ENCODE measurements at places on chromosomes 16 and 17.
A peak's percentile ranks its signal among the peaks of the same experiment; 100 is the strongest.

DNA sequence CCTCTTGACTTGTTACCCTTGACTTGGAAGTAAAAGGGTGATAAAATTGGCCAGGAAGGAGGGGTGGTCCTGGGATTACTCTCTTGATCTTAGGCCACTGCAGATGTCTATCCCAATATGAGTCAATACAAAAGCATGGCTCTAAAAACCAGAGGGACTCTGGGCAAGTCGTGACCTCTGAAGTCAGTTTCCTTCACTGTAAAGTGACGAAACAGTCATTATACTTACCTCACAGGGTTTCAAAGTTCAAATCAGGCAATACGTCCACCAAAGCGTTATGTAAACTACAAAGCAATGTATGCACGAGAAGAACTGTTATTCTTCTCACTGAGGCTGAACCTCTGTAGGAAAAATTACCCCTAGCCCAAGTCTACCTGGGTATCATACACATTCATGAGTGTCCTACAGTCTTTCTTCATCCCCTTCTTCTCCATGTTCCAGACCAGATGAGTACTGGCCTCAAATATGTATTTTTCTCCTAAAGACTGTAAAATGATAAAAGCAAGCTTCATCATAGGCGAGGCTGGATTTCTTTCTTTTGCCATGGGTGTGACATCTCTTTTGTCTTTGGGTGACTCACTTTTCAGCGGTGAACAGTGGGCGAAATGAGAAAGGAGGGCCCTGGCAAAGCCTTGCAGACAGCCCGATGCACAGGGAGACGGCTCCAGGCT lies 34.5 kb upstream of the CLEC18B start:
- no peak for DNase-seq

GRCh38 chr16:80389338-80389737 lies 151.5 kb upstream of the DYNLRB2 start:
- DNase-seq = no peak

GRCh38 chr16:51327001-51327400 lies 175.9 kb upstream of the SALL1 start:
- no peak for DNase-seq

- DNase-seq = peak; percentile 93
Observed at GRCh38 chr16:13957197-13958078, 37.5 kb downstream of the ERCC4 start.

DNA sequence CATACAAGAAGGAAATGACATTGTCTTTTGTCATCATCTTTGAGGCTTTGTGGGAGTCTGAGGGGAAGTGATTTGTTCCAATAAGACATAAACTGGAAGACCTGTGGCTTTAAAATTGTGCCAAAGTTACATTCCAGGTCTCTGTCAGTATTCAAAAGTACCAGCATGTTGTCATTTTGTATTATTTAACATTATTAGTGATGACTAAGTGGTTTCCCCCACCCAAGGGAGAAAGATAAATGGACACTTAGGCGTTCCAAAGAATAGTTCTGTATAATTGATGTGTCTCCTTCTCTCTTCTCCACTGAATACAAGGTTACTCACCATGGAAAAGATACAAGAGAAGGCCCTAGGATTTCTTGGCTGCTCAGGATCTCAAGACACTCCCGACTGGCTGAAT lies 3.8 kb downstream of the CFAP97D1 start:
- no peak for DNase-seq

- no peak for DNase-seq
Observed at GRCh38 chr16:84045001-84045817, 2.6 kb upstream of the SLC38A8 start.

DNA sequence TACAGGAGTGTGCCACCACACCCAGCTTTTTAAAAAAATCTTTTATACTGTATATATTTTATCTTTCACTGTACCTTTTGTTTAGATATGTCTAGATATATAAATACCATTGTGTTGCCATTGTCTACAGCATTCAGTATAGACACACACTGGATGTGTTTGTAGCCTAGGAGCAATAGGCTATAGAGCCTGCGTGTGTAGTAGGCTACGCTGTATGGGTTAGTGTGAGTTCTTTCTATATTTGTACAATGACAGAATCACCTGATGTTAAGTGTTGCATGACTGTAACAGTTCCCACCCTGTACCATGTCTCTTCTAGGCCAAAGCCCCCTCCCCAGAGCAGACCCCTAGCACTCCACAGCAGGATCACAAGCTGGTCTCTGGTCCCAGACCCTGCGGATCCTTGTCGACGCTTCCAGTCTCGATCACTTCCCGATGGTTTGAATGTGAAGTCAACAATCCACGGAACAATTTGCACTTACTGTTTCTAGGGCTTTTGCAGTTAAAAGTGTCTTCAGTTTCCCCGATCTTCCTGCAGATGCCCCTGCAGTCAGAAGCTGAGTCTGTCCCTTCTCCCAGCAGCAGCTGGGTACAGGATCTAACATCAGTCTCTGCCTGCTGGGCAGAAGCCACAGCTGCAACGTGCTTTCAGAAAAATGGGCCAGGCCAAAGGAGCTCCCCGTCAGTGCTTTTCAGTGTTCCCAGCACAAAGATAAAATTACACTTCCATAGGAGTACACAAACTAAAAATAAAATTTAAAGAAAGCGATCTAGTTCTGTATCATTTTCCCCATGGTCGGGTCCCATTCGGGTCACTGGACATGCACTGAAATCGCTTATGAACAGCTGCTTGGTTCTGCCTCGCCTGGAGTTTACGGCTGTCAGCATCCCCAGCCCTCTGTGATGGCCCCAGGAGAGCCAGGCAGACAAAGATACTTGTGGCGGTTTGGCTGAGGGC lies 35.4 kb downstream of the ADAM11 start:
- peak; percentile 20 for DNase-seq

DNA sequence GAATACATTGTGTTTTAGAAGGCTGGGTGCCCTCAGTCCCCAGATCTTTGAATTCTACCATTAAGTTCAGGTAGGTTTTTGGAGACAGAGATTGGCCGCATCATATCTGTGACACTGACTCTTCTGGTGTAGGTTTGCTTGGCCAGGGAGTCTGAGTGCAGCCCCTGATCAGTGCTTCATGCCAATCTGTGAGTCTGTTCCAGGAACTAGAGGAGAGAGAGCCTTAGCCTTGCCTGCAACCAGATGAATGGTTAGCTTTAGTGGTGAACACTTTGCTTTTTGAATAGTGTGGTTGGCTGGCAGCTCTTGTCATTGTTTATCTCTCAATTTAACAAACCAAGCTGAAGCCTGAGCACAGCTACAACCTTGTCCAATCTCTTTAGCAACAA lies 87.8 kb downstream of the PLXDC1 start:
- no peak for DNase-seq

GRCh38 chr17:34012709-34013375 lies 242.2 kb upstream of the CCL2 start:
- no peak for DNase-seq

DNA sequence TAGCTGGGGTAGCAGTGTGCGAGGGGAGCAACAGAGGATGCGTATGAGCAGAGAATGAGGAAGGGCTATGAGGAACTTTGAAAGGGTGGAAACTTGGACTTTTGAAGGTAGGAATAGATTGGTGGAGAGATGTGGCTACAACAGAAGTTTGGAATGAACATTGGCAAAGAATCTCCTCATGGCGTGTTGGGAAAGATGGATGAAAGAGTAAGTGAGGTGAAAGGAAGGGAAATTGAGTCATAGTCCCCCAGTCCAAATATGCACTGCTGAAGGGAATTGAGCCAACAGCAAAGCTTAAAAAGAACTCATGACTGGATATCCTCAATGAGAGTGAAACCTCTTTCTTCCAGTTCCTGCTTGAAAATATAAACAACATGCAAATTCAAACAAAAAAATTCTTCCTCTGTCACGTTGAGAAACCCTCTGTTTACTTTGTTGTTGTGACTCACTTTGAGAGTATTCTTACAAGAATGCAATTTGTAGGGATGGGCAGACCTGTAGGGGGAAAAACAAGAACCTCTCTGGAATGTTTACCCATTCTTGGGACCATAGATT lies 313.2 kb upstream of the KCNJ16 start:
- peak; percentile 14 for DNase-seq

GRCh38 chr17:6303664-6304063 lies 131.3 kb downstream of the AIPL1 start:
- peak; percentile 64 for DNase-seq

DNA sequence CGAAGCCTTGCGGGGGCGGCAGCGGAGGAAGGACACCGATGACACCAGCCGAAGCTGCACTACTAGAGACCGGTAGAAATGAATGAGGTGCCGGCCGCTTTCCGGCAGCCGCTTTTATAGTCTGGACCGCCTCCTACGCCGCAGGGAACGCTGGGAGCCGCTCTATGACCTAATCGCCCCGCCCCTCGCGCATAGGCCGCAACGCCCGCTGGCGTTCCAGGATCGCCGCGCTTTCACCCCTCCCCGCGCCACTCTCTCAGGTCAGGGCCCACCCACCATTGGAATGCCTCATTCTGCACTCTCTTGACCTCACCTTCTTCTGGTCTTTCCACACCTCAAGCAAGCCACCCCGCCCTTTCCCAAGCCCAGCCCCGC lies at the start of gene DDX5:
DDX5 (minus strand) TSS at position 89 of the 375 bp plus-strand sequence. CDS start 170 bp downstream, outside the sequence.
- peak; percentile 98 for DNase-seq

DNA sequence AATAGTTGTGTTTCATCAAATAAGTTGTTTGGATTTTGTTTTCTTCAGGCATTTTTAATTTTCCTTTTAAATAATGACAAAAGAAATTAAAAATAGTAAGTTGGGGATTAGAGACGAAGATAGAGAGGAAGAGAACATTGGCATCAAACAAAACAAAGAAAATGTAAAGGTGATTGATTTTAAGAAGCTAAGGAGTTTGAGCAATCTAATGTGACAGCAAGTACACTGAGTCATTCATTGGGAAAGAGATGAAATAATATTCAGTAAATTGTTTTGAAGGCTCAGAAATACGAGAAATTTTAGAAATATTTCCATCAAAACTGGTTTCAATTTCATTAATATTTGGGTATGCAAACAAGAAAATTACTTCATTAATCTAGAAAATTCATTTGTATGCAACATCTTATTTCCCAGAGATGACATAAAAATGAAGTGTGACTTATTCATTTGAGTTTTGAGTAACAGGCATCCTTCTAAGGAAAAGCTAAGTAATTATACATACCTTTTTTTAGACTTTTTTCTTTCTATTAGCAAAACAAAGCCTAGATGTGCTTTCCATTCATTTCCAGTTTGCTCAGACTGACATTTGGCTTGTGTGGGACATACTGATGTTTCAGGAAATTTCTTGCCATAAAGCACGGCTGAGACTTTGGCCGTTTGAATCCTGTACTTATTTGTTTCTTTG lies 66.7 kb downstream of the COX10 start:
- DNase-seq = no peak

GRCh38 chr16:8108991-8109509 lies 481.3 kb downstream of the TMEM114 start:
- no peak for DNase-seq

- no peak for DNase-seq
Observed at GRCh38 chr17:9814337-9814945, 7.4 kb downstream of the GSG1L2 start.

DNA sequence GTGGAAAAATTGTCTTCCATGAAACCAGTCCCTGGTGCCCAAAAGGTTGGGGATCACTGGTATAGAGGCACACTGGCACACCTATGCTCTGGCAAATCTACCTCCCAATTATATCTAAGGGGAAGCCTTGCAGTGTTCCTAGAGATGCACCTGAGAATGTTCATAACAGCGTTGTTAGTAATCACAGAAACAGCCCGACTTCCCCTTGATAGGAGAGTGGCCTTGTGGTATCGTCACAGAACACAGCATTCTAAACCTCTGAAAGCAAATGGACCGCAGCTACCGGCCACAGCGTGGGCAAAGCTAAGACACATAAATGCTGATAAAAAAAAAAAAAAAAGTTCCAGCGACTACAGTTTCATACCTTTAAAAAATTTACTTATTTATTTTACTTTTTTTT lies 39.1 kb upstream of the ADGRG1 start:
- no peak for DNase-seq

- no peak for DNase-seq
Observed at GRCh38 chr17:42832213-42832933, 824 bp upstream of the PSME3 start.

DNA sequence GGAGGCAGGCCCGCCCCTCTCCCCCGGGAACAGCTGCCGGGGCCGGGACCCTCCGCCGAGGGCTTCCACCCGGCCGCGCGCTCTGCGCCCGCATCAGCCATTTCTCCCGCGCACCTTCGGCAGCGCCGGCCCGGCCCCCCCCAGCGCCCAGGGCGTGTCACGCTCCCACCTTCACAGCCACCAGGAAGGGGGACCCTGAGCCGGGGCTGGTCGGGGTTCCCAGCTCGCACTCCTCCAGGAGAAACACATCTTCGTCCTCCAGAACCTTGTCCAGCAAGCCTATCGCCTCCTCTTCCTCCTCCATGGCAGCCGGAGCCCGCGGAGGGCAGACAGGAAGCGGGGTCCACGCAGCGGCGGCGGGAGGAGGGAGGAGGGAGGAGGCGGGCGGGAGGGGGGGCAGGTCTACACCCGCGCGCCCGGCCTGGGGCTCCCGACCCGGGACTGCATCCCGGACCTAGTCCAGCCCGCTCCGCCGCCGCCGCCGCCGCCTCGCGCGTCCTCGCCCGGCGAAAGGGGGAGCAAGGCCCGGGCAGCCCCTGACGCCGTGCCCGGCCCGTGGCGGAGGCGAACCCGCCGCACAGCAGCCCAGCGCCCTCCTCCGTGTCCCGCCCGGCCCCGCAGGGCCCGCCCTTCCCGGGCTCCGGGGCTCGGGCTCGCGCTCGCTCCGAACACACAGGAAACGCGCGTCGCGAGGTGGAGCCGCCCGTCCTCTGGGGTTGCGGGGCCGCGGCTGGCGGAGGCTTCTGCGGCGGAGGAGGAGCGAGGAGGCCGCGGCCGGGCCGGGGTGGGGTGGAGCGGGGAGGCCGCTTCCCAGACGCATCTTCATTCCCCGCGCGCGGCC lies 70.8 kb downstream of the ABR start:
- DNase-seq = peak; percentile 65

DNA sequence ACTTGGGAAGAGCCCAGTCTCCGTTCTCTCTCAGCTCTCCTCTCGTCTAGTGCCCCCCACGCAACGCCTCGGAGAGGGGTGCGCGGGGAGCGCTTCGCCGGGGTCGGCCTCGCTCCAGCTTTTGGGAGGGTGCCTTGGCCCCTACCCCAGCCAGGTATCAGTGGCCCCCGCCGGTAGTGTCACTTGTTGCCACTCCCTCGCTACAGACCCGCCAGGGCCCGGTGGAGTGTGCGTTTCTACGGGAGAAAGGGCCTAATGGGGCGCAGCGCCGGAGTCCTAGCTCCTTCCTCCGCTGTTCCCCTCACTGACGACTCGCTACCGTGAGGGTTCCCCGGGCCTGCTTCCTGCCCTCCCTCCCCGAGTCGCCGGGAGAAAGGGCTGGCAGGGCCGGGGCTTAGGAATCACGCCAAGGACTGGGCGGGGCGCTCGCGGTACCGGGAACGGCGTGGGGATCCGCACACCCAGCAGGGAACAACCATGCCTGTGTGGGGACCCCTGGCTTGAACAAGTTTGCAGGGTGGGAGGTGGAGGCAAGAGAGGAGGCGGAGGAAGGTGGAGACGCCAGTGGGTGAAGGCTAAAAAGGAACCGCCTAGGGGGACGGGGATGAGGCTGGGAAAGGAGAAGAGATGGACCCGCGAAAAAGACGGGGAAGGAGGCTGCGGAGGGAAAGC lies 997 bp upstream of the CDH11 start:
- DNase-seq = peak; percentile 90
